ENCODE measurements at places on chromosomes 16 and 17.

DNA sequence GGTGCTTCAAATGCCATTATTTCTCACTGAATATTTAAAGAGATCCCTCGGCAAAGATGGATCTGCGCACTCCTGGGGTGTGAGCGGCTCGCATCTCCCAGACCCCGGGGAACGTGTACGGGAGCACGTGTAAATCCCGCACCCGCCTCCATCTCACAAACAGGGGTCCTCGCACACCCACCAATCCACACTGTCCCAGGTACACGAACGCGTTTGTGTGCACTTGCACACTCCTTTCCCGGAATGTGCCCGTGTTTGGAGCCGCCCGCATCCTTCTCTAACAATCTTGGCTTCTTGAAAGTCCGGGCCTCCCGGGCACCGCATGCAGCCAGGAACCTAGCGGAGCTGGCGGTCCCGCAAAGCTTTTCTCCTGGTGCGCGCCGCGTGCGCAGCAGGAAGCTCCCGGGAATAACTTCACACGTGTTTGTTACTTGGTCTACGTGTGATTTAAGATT lies 2.5 kb upstream of the SALL1 start:
- no peak for DNase-seq

- no peak for DNase-seq
These were observed 2.4 kb downstream of the KIAA0513 start for GRCh38 chr16:85029981-85030401.

- peak; percentile 66 for DNase-seq
These were observed 87.3 kb downstream of the MAP2K6 start for GRCh38 chr17:69501591-69502468.

- DNase-seq, result peak; percentile 83
These were observed 6.4 kb upstream of the GRN start for GRCh38 chr17:44338702-44339101.

DNA sequence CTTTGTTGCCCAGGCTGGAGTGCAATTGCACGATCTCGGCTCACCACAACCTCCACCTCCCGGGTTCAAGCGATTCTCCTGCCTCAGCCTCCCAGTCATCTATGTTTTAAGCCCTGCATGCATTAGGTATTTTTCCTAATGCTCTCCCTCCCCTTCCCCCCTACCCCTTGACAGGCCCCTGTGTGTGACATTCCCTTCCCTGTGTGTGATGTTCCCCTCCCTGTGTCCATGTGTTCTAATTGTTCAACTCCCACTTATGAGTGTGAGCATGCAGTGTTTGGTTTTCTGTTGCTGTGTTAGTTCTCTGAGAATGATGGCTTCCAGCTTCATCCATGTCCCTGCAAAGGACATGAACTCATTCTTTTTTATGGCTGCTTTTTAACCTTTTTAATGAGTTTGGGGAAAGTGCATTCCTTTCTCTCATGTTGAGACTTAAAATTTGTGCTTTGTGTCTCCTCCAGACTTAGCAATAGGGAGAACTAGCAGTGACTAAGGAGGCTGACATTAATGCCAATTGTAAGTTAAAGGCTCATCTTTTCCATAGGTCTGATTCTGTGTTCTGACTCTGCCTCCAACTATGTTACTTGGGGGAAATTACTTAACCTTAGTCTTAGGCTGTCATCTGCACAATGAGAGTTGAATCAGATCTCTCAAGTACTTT lies 17.7 kb upstream of the PHAF1 start:
- DNase-seq, result no peak

- DNase-seq, result no peak
These were observed 112.8 kb downstream of the CLEC16A start for GRCh38 chr16:11056993-11057649.

GRCh38 chr16:69181-69580 lies 3.2 kb downstream of the RHBDF1 start:
- DNase-seq, result no peak

- peak; percentile 99 for DNase-seq
These were observed 9.7 kb downstream of the KDM6B start for GRCh38 chr17:7843536-7844291.

DNA sequence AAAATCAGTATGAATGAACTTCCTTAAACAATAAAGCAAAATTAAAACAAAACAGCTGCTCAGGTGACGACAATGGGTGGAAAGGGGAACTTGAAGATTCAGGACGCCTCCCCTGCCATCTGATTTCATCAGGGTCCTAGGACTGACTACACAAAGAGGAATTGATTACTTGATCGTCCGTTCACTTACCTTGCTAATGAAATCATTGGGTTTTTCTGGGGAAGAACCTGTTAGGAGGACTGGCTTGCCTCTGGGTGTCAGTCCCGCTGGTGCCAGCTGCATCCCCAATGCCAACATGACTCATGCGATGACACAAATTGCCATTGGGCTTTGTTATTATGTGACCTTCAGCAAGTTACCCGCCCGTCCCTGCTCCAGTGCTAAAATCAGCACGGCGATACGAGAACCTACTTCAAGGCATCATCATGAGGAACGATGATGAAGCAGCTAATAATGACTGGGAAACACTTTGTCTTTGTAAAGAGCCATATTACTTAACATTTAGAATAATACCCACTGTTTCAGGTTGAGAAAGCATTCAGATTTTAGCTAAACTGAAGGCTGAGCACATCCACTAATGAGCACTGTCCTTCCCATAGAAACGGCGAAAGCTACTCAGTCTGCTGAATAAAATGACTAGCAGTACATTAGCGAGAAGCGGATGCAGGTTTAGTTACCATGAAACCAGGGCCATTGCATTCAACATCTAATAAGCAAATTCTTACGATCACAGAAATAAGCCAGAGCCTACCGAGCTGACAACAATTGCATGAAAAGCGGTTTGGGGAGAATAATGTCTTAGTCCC lies 139.4 kb downstream of the ZFHX3 start:
- DNase-seq, result peak; percentile 91

- DNase-seq, result no peak
These were observed 1.3 kb upstream of the FSCN2 start for GRCh38 chr17:81526662-81527571.

DNA sequence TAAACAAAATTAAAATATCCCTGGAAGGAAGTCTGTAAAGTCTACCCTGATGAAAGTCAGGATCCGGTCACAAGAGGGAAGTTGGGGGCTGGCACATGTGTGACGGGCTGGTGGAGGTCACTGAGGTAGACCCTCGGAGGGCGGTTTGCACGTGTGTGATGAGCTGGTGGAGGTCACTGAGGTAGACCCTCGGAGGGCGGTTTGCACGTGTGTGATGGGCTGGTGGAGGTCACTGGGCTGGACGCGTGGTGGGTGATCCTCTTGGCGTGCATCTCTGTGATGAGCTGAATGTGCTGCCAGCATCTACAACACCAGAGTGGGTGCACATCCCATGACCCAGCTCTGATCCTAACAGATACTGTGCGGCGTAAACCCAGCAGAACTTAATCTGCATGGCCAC lies 43.7 kb upstream of the METRNL start:
- no peak for DNase-seq

DNA sequence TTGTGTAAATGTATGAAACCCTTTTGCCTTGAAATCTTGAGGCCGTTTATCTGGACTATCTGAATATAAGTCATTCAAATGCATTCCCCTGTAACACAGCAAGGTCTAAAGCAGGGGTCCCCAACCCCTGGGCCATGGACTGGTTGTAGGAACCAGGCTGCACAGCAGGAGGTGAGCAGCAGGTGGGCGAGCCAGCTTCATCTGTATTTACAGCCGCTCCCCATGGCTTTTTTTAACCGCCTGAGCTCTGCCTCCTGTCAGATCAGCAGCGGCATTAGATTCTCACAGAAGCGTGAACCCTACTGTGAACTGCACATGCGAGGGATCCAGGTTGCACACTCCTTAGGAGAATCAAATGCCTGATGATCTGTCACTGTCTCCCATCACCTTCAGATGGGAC lies 24.1 kb downstream of the DNAH3 start:
- no peak for DNase-seq

- DNase-seq, result peak; percentile 52
These were observed 1.2 kb upstream of the ZFPM1 start for GRCh38 chr16:88451586-88452481.

- DNase-seq, result no peak
These were observed 18.2 kb upstream of the RBFOX3 start for GRCh38 chr17:79628861-79629547.

GRCh38 chr16:85514598-85515318 lies 98.4 kb upstream of the GSE1 start:
- no peak for DNase-seq

- no peak for DNase-seq
These were observed 35.8 kb upstream of the ABCA9 start for GRCh38 chr17:69096541-69096940.

DNA sequence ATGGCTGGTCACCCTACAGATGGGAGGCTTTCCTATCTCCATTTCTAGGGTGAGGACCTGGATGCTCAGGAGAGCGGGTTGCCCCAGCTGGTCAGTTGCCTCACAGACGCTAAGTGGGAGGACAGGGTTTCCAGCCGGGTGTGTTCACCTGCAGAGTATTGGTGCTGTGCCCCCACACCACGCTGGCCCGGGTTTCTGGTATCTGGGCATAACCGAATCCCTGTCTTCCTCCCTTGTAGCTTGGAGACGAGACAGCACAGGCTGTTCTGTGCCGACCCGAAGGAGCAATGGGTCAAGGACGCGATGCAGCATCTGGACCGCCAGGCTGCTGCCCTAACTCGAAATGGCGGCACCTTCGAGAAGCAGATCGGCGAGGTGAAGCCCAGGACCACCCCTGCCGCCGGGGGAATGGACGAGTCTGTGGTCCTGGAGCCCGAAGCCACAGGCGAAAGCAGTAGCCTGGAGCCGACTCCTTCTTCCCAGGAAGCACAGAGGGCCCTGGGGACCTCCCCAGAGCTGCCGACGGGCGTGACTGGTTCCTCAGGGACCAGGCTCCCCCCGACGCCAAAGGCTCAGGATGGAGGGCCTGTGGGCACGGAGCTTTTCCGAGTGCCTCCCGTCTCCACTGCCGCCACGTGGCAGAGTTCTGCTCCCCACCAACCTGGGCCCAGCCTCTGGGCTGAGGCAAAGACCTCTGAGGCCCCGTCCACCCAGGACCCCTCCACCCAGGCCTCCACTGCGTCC lies 9.7 kb downstream of the CX3CL1 start:
- DNase-seq, result no peak

- DNase-seq, result no peak
These were observed 4.6 kb downstream of the SLC12A4 start for GRCh38 chr16:67963662-67964321.

GRCh38 chr17:42273474-42274252 lies 2.5 kb downstream of the STAT5B start:
- no peak for DNase-seq

DNA sequence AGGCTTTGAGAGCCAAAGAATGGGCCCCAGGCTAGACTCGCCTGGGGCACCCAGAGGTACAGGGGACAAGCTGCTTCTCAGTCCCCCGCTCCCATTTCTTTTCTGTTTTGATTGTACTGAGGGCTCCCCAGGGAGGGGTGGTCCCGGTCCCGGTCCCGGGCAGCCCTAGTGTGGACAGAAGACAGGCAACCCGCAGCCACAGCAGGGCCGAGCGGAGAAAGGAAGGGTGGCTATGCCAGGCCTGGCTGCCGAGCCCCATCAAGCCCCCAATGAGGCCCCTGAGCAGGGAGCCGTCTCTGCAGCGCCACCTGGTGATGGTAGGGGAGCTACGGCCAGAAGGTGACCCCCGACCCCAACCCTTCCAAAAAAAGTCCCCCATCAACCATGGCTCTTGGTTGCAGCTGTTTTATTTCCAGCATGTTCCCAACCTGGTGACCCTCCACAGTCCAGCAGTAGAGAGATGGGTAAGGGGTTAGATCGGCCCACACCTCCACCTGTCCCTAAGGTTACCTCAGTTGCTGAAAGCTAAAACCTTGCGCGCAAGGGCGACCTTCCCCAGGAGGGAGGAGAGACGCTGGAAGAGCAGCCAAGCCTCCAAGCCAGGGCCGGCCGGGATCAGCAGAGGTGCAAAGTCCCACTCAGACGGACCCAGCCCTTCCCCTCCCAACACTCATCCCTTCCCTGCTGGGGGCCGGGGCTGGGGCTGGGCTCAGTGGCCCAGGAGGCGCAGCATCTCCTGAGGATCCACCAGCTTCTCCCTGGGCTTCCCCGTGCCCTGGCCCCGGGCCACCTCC lies 2.6 kb upstream of the GRIN2C start:
- peak; percentile 88 for DNase-seq

- DNase-seq, result no peak
These were observed 489.0 kb downstream of the KCNJ2 start for GRCh38 chr17:70658317-70658716.

DNA sequence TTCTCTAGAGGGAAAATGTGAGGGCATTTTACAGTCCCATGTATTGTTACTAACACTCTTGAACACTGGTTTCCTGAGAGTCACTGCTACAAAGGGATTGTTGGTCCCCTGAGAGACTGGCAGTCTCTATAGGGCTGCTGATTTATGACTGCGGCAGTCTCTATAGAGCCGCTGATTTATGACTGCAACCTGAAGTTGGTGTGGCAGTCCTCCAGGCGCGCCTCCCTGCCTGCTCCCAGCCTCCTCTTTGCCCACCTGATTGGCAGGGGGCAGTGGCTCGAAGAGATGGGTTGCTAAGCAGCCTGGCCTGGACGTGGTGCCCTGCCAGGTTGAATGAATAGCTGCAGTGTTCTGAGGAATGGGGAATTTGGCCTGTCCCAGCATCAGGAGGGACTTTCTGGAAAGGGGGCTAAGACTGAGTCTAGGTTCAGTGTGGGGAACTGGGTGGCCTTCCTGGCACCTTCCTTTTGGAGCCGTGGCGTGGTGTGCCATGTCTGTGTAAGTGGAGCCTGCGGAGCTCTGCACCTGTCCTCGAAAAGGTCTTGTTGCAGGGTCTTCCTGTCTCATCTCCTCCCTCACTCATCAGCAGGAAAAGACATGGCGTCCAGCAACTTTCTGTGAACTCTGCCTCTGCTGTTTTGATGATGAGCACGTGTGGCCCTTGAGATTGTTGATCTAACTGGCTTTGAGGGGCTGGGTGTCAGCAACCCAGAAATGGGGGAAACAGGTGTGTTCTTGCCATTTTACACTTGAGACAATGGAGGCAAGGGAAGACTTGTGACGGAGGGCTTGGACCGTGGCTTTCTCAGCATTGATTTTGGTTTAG lies 24.9 kb downstream of the SAP30BP start:
- no peak for DNase-seq

GRCh38 chr17:36501351-36501750 lies 14.9 kb downstream of the ZNHIT3 start:
- no peak for DNase-seq

GRCh38 chr16:89599451-89599858 lies 14.0 kb upstream of the DPEP1 start:
- DNase-seq, result no peak

- DNase-seq, result peak; percentile 21
These were observed 1.1 kb downstream of the CRAMP1 start for GRCh38 chr16:1613211-1613622.

DNA sequence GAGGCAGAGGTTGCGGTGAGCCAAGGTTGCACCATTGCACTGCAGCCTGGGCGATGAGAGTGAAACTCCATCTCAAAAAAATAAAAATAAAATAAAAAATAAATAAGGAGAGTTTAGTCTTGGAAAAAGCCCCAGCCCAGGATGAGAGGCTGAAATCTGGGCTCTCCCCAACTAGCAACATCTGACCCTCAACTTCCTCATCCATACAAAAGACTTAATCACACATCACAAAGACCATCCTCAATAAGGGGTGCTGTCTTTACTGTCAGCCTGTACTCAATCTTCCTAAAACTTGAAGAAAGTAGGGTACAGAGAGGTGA lies 11.4 kb upstream of the SLC4A1 start:
- no peak for DNase-seq

GRCh38 chr16:89586853-89587252 lies 11.3 kb downstream of the CPNE7 start:
- no peak for DNase-seq

GRCh38 chr16:65875381-65876055 lies 491.0 kb upstream of the CDH5 start:
- no peak for DNase-seq

- DNase-seq, result no peak
These were observed 10.7 kb upstream of the RNF222 start for GRCh38 chr17:8408371-8408770.
